ENCODE measurements at places on chromosomes 12 and 14.

GRCh38 chr14:64444984-64445845, 20.1 kb upstream of the AKAP5 start:
- peak; percentile 79 for DNase-seq

- DNase-seq = no peak
Observed at GRCh38 chr14:45377166-45377565, 124.2 kb upstream of the MIS18BP1 start.

DNA sequence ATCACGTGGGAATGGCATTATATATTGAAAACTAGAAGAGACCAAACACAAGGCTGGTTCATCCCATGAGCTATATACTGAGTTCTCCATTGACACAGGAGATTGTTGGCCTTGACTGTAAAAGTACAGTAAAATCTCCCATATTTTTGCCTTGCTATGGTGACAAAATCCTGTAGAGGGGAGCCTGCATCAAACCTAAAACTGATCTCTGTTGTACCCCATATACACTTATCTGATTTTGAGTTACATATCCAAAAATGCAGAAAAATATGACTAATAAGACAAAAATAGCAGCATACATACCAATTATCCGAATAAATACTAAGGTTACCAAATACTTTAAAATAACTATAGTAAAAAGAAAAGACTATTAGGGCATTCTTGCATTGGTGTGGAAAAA, 60.4 kb downstream of the TMTC3 start:
- DNase-seq = no peak

DNA sequence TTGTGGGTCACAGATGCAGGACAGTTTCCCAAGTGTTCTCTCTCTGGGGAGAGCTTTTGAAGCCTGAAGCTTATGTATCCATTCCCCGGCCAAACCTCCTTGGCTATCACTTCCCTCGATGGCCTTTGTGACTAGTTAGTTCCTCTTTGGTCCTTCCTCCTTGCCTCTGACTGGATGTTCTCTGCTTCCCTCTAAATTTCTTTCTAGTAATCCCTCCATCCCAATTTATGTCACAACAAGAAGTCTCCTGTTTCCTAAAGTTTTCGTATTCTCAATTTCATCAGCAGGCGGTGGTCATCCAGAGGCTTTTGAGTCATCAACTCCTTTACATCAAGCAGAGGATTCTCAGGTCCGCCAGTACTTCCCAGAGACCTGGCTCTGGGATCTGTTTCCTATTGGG, 27.5 kb downstream of the A2ML1 start:
- DNase-seq = no peak

GRCh38 chr12:26740348-26740747, 92.6 kb downstream of the ITPR2 start:
- no peak for DNase-seq

GRCh38 chr12:99901181-99901580, 83.6 kb downstream of the ANKS1B start:
- no peak for DNase-seq

- no peak for DNase-seq
Observed at GRCh38 chr12:3242199-3242863, 165.2 kb downstream of the TSPAN9 start.

- no peak for DNase-seq
Observed at GRCh38 chr14:53398616-53399015, 245.5 kb upstream of the DDHD1 start.

Measured in activated CD8-positive, alpha-beta T cell treated with anti-CD3 and anti-CD28 coated beads for 36 hours (primary cell).